Left kidney (tissue), 8 donors: ENCODE measurements at places on chromosomes 1 and 21. TPM values are rescaled to one million over a fixed set of nuclear protein-coding genes. Genes with fewer than 3 reads are reported as not detected.

DNA sequence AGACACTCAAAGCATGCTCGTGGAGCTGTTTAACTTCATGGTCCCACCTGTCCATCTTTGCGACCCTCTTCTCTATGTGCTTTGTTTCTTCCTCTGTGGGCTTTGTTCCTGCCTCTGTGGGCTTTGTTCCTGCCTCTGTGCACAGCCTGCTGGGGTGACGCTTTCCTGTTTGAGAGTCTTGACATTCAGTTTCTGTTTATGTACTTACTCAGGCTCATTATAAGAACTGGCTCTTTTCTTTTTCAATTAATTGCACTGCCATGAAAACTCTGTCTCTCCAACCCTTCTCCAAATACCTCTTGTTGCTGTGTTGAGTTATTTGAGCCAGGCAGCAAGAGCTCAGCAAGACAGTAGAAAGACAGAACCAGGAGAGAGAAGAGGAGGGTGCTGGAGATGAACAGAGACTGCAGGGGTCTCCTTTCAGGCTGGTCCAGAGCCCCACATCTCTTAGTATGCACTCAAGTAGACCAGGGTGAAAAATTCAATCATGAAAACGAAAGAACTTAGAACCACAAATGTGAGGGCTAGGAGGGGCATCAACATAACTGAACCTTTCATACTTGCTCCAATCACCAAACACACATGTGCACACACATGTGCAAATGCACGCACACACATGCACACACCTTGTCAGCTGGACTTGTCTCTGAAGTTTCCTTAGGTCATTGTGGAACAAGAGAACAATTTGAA, 88.3 kb upstream of the SGIP1 start:
- DNase-seq = no peak

DNA sequence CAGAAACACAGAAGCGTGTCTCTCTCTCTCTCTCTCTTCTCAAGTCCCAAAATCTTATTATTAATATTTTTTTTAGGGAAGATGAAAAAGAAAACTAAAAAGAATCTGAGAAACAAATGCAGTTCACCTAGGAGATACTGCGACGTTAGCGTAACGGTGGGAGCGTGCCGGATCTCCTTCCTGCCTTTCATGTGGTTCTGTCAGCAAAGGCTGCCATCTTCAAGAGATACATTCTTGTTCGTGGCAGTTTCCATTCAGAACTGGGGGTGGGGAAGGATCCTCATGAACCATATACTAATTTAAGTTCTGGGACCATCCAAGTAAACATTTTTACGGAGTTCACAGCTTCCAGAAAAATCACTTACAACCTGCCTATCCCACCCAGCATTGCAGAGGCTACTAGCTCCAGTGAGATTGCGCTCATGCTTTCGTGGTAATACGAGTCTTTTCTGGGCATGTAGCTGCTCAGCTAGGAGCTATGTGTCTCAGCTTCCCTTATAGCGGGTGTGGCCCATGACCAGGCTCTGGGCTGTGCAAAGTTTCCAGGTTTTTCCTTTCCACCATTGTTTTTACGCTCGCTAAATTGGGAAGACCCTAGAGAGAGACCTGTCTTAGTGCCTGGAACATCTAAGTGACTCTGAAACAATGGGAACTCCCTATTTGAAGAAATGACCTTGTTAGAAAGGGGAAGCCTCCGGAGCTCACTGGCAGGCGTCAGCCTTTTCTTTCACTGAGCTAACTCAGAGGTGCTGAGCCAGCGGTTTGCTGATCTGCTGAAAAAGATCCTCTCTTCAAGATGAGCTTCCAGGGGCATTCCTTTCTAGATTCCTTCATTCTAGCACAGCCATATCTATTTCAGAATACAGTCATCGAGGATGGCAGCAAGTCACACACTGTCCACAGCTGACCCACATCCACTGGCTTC, 17.3 kb downstream of the SLAMF1 start:
- DNase-seq = no peak

ZSWIM5 gene
- 9.6 TPM for polyA plus RNA-seq

GRCh38 chr1:94873520-94874351, 53.2 kb downstream of the CNN3 start:
- no peak for DNase-seq

GRCh38 chr1:22030057-22030456, 22.5 kb upstream of the CDC42 start:
- DNase-seq = no peak

- no peak for DNase-seq
Observed at GRCh38 chr1:238954865-238955264, 431.5 kb upstream of the CHRM3 start.

ZBED6 gene
- polyA plus RNA-seq = 17.1 TPM

DNA sequence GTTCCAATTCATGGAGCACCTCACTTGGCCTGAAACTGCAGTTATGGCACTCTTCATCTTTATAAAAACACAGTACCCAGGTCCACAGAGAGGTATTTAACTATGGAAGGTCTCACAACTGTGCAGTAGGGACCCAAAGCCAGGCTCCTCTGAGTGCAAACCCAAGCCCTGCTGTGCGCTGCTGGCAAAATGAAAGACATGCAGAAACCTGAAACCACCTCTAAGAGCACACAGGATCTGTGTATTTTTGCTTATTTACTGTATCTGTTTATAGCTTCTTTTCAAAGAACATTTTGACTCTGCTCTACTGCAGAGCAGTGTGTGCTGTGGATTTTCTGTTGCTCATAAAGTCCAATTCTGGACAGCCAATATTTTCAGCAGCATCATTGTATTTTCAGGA, 166.6 kb downstream of the DSCAM start:
- no peak for DNase-seq

NTPCR gene
- polyA plus RNA-seq = 77.3 TPM

DNA sequence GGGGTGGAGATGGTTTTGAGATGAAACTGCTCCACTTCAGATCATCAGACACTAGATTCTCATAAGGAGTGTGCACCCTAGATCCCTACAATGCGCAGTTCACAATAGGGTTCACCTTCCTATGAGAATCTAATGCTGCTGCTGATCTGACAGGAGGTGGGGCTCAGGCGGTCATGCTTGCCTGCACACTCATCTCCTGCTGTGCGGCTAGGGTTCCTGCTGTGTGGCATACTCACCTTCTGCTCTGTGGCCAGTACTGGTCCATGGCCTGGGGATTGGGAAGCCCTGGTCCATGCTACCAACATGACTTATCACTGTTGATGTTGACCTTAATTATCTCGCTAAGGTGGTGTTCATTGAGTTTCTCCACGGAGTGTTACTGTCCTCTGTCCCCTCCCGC, 144.5 kb downstream of the NAV1 start:
- no peak for DNase-seq

LCE1C gene
- polyA plus RNA-seq = not detected

DNA sequence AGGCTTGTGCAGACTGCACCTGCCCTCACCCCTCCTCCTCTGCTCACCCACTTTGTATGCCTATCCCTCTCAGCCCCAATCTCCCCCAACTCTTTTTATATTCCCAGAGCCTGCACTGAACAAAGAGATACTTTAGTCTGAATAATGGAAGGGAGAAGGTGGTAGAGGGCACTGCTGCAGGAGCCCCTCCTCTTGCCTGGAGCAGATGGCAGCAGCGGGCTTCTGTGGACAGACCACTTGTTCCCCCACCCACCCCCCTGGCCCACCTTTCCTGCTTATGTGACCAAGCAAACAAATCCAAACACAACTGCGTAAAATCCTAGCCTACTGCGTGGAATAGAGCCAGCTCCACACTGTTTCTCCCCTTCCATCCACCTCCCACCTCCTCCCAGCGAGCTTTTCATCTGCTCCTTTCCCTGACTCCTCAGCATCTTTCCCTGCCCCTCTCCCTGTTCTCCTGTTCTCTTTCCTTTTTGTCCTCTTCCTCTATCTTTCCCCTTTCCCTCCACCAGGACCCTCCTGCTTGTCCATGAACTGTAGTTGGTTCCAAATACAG, 27.5 kb downstream of the RGS8 start:
- no peak for DNase-seq

DNA sequence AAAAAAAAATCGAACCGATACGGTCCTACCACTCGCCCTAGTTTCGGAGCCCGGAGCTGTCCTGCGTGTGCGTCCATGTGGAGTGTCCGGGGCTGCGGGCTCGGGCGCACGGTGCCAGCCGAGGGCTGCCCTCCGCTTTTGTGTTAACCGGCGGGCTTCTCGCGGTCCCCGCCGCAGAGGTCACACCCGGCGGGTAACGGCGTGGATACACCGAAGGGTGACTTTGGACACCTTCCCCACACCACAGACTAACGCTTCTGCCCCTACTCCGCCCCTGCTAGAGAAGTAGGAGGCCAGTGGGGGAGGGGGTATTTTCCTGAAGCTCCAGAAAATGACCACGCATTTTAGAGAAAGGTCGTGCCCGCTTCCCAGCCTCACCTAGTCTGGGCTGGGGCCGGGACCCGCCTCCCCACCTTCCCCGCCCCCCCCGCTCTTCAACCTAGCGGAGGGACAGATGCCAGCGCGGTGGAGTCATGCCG, 609 bp upstream of the ATF3 start:
- no peak for DNase-seq

DNA sequence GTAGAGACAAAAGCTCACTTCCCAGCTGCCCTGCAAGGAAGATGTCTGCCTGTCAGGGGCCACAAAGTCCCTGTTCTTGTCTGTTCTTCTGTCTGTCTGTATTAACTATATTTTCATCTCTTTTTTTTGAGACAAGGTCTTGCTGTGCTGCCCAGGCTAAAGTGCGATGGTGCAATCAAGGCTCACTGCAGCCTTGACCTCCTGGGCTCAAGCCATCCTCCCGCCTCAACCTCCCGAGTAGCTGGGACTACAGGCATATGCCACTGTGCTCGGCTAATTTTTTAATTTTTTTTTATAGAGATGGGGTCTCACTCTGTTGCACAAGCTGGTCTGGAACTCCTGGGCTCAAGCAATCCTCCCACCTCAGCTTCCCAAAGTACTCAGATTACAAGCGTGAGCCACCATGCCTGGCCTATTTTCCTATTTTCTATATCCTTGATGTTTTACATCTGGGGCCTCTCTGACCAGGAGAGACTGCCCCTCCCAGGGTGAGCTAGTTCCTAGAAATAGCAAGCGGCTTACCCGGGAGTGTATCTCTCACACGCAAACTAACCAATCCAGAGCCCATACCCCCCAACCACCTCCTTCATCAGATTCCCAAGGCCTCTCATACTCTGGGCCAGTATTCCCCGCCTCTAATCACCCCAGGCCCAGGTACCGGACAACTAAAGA, 5.4 kb upstream of the KLHDC7A start:
- no peak for DNase-seq

DNA sequence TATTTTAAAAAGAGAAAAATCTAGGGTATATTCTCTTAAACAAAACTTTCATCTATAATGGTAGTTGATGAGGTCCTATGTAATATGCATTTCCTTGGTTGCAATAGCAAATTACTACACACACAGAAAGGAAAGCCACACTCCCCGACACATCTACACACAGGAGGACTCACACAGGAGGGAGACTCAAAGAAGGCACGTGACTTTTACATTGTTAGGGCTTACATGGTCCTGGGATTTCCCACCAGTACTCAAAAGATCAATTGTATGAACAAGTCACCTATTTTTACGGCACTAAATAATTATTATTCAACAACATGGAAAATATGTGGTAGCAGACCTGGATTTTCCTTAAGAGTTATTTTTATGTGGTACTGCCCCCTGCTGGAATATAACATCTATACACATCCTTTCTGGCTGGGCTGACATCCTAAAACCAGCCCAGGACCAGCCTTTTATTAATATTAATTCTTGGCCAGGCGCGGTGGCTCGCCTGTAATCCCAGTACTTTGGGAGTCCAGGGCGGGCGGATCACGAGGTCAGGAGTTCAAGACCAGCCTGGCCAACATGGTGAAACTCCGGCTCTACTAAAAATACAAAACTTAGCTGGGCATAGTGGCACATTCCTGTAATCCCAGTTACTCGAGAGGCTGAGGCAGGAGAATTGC, 33.9 kb upstream of the LGALS8 start:
- peak; percentile 62 for DNase-seq
